ENCODE measurements at places on chromosomes 11 and 22.

DNA sequence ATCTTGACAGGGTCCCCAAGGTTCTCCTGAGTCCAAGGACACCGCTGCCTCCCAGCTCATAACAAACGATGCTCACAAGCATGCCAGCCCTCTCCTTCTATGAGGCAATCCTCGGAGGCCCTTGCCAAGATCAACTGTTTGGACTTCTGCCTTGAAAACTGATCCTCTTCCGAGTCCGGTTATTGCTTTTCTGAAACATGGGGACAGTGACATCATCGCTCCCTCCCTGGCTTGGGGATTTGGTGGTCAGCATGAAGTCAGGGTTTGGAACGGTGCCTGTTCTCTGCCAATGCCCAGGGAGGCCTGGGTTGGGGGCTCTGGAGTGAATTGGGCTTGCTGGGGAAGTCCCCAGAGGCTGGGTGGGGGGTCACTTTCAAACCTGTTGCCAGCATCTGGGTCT, 149.3 kb downstream of the FBXO7 start:
- peak; percentile 43 for DNase-seq

GRCh38 chr11:110123003-110123402, 29.8 kb downstream of the ZC3H12C start:
- peak; percentile 70 for DNase-seq

- no peak for DNase-seq
Measured at GRCh38 chr11:32939866-32940265, 47.3 kb downstream of the QSER1 start.

DNA sequence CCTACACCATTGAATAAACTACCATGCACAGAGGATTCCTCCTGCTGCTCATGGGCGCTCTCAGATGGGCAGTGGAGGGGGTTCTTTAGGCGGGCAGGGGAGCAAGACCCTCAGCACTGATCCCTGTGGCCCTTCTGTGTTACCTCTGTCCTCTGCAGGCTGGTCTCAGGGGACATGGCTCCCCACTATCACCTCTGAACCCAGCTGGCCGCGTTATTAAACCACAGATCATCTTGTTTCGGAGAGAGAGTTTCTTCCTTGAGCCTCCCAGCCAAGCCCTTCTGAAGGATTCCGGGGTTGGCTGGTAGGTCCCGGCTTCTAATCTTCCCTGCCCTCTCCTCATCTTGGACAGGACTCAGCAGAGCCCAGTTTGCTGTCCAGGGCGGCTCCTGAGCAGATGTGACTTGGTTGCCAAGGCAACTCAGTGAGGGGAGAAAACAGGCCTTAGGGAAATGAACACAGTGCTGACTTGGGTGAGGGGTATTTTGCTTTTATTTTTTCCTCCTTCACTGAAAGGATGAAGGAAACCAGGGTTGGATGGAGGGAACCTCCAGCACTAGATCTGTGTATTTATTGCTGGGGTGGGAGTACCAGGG, 13.3 kb downstream of the APOL3 start:
- no peak for DNase-seq

DNA sequence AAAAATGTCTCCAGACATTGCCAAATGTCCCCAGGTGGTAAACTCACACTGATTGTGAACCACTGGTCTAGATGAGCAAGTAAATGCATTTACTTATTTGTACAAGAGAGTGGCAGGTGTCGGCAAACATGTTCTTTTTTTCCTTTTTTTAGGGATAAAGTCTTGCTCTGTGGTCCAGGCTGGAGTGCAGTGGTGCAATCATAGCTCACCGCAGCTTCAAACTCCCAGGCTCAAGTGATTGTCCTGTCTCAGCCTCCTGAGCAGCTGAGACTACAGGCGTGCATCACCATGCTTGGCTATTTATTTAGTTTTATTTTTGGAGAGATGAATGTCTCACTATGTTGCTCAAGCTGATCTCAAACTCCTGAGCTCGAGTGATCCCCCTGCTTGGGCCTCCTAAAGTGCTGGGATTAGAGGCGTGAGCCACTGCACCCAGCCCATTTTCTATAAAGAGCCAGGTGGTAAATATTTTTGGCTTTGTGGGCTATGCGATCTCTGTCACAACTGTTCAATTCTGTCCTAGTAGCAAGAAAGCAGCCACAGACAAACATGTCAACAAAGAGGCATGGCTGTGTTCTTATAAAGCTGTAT, 1.4 kb downstream of the VPREB1 start:
- DNase-seq = no peak

DNA sequence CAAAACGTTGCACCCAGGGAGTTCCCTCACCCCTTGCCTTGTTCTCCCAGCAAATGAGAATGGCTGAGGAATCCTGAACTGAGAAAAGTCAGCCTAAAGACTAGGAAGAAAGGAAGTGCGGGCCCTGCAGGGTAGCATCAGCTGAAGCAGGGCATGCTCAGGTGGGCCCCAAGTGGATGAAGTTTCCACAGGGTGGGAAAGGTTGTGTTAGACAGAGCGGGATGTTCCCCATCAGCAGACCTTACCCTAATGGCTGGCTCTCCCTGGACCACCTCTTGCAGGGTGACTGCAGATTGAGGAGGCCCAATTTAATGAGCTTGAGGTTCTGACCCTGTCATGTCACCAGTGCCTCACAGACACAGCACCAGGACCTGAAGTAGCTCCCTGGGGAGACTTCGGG, 81.5 kb upstream of the MYOD1 start:
- DNase-seq = no peak

DNA sequence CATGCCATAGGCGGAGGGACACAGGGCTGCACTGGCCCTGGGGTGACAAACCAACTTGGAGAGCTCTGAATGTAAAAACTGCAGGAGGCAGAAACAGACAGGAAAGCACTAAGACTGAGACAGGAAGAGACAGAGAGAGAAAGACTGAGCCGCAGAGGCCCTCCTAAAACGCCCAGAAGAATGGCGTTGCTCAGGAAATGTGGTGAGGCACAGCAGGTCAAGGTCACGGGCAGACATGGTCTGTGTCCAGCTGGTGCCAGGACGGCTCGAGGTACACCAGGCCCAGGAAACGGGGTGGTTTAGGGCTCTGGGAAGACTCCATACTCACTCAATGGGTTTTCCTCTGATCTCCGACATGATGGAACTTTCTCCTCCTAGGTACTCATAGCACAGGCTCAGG, 29.1 kb downstream of the MAFF start:
- no peak for DNase-seq

GRCh38 chr11:43962383-43963278, 20.2 kb downstream of the C11orf96 start:
- no peak for DNase-seq

GRCh38 chr11:32148895-32149294, 58.0 kb downstream of the RCN1 start:
- DNase-seq = no peak

GRCh38 chr11:74720596-74721478, 10.4 kb downstream of the CHRDL2 start:
- no peak for DNase-seq

DNA sequence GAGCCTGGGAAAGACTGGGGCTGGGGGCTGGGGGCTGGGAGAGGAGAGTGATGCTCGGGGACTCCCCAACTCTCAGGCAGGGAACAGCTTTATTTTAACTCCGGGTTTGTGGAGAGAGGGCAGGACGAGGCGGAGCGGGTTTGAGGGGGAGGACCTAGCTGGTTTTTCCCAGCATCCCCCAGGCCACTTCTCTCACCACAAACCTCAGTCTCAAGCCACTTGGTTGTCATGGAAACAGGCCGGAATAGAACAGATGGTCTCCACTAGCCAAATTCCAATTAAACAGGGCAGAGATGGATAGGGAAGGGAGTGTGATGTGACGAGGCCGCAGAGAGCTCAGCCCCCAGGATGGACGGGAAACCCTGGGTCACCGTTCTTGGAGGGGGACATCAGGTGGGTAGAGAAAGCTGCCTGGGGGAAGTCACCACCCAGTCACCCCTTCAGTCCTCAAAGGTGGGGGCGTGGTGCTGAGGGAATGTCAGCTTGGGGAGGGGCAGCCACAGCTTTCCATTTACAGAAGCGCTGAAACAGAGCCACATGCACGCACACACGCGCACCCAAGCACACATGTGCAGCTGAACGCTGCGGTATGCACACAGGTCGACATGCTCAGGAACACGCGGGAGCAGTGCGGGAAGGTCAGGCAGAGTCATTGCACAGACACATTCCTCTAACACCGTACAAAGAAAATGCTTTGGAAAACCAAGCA, 19.2 kb downstream of the NECTIN1 start:
- DNase-seq = no peak

- DNase-seq = no peak
Measured at GRCh38 chr11:10664496-10664895, 29.1 kb downstream of the IRAG1 start.

DNA sequence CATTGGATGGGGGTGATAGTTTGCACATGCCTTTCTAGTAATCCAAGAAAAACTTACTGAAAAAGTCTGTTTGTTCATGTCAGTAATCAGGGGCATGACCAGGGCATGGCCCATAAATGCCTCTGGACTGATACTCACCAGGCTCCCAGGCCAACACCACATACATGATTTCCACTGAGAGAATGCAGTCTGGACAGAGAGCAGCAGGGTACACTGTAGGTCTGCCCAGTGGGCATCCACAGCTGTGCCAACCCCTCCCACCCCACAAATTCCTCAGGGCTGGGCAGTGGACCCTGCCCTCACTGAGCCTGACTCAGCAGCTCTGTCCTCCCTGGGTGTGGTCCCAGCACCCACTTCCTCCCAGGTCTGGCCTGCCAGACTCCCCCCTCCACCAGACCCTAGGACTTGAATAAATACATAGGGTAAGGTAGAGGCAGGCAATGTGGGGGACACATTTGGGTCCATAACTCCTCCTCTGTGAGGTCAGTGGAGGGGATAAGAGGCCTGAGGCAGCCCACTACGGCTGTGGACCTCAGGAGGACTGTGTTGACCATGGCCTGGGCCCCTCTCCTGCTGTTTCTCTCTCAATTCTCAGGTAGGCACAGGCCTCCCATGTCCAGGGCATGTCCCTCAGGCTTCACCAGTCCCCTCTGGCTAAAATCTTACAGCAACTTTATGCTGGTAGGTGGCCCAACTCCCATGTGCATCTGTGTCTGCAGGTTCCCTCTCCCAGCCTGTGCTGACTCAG, 92.2 kb upstream of the TOP3B start:
- no peak for DNase-seq

- DNase-seq = no peak
Measured at GRCh38 chr11:37657645-37658044, 1059.6 kb upstream of the RAG2 start.

GRCh38 chr11:3626250-3626960, 15.4 kb downstream of the ART5 start:
- no peak for DNase-seq

GRCh38 chr11:9905501-9905951, 241.6 kb downstream of the SWAP70 start:
- no peak for DNase-seq

DNA sequence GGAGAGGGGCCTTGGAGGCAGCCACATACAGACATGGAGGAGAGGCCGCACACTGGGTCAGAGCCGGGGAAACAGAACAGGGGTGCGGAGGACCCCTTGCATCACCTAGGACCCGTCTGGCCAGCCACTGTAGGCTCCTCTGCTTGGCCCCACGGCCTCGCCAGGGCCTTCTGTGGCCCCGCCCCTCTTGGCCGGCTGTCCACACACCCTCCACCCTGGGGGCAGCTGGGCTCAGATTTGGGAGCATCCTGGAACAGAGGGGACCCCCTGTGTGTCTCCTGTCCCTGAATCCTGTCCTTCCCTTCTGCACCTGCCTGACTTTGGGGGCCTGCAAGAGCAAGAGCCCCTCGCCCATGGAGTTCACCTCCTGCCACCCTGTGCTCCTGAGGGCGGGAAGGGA, 7.9 kb upstream of the TH start:
- no peak for DNase-seq

DNA sequence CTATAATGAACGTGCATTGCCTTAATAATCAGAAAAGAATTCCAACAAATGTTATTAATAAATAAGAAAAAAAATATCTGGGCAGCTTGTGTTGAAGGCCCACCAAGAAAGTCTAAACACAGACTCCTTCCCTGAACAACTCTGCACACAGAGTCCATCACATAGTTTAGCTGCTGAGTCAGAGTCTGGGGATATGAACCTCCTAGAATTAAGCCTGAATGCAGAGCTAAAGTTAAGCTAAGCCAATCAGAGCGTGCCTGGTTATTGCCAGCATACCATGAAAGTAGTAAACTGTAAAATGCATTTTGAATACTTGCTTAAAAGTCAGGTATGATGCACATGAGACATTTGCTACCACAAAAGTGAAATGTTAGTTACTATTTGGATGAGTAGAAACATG, 25.6 kb upstream of the TENM4 start:
- DNase-seq = peak; percentile 82
